ENCODE measurements at places on chromosomes 3 and 15. TPM values are rescaled to one million over a fixed set of nuclear protein-coding genes. Genes with fewer than 3 reads are reported as not detected.

Gene CCRL2
- 0.90 TPM for polyA plus RNA-seq

DNA sequence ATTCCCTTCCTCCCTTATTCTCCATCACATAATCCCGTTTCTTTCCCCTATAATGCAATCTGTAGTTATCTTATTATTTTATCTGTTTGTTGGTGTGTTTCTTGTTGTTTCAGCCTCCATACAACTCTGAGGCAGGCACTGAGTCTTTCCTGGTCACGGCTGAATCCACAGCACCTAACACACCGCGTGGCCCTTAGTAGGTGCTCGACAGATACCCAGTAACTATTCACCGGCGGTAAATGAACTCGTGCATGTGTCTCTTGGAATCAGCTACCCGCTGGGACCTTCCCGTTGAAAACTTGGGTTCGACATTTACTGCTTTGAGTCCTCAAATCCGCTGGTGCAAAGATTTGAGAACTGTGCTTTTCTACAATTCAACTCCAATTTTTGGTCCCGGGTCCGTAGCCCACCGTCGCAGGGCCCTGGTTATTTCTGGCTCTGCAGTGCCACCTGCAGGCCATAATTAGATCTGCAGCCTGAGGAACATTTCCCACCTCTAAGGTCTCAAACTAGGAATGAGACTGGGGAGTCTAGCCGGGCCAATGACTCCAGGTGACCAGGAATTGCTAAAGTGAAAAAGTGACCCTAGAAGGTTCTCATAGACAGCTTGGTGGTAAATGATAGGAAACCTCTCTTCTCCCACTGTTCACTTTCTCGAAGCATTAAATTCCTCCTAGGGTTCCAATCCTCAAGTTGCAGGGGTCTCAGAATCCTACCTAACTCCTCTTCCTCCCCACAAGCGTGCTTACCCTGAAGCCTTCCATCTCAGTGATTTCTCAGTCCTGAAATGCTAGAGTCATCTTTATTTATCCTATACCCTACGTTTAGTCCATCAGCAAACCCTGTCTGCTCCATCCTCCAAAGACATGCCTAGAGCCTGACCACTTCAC is 40.0 kb upstream of the TRH start:
- no peak for DNase-seq

DNA sequence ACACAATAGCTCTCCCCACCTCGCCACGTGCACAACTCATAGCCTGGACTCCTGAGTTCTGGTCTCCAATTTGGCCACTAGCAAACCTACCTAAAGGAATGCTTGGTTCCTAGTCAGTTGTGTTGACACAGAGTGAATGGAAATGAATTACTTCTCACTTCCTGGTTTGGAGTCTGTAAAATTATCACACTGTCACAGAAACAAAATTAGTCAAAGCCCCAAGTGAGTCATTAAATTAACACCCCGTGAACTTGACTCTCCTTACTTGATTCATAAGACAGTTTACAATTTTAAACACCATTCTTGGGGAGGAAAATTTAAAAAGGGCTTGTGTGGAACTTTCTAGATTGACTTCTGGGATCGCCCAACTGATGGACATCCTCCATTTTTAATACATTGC is 276.2 kb upstream of the CTNNB1 start:
- no peak for DNase-seq

DNA sequence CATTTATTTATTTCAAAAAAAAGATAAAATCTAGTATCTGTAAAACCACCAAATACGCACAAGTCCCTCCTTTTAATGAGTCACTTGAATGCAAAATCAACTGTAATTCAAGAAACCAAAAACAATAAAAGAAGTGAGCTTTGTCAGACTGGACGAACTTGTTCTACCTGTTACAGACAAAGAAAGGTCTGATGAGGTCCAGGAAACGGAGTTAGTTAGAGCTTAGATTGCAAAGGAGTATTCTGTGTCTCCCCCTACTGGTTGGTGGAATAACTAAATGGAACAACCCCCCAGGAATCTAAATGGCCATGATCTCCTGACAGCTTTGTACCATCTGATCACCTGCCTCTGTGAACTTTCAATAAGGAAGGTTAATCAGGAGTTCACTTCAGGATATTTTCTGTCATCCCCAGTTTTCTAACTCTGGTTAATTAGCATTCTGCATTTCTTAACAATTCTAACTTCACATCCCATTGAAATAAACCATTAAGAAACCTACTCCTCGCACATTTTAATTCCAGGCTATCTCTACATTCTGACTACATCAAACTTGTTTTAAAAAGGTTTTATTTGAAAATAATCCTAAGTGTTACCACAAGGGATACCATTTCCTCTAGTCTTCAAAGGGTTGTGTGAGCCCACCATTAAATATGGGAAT is 333.0 kb upstream of the SATB1 start:
- peak; percentile 38 for DNase-seq

Gene CA12
- 120 TPM for polyA plus RNA-seq

Gene A4GNT
- 0.64 TPM for polyA plus RNA-seq

Gene P3H2
- 38.7 TPM for polyA plus RNA-seq

DNA sequence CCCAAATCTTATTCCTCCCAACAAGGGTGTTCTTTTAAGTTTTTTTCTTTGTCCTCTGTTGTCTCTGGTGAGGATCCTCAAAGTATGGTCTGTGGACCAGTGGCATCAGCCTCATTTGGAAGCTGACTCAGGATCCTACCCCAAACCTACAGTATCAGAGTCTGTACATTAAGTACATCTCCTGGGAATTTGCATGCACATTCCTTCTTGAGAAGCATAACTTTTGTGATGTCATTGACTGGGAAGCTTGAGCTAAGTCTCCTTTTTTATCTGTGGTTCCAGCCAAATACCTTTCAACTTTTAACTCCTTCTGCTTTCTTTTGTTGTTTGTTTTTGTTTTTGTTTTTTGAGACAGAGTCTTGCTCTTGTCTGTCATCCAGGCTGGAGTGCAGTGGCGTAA is 40.5 kb downstream of the ARMC8 start:
- DNase-seq, result no peak

DNA sequence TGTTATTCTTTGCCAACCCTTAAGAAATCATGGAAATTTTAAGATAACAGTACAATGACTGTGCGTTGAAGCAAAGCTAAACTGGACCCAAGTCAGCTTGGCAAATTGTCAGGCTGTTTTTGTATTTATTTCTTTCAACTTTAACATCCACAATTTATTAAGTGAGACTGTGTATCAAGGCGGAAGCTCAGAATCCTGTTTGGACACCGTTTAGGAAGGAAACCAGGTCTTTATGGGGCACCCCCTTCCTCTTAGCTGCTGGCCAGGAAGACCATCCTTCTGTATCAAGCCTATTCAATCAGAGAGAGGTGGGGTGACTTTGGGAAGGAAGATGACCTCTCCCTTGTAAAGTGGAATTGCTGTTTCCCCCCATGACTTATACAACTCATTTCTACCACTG is 166.0 kb downstream of the MCTP2 start:
- DNase-seq, result no peak

- no peak for DNase-seq
Measured at GRCh38 chr3:73563896-73564582, 60.7 kb downstream of the PDZRN3 start.

- DNase-seq, result no peak
Measured at GRCh38 chr3:107404727-107405469, 27.7 kb downstream of the CCDC54 start.

DNA sequence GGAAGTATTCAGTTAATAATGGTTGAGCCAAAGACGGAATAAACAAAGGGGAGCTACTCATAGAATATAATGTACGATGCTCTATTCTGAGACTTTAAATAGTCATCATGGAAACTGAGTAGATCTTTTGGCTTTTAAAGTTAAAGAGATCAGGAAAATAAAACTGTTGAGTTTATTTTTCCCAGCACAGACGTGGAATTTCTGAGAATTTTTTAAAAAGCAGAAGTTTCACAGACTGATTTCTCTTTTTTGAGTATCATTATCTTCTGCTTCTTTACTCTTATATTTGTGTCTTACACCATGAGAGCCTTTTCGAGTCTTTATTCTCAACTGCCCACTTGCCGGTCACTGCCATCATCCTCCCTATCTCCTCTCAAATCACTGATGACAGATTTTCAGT is 13.2 kb downstream of the P2RY14 start:
- DNase-seq, result no peak

- no peak for DNase-seq
Measured at GRCh38 chr3:183249006-183249718, 3.9 kb upstream of the B3GNT5 start.

GRCh38 chr3:102136183-102136582 is 286.9 kb downstream of the NFKBIZ start:
- DNase-seq, result no peak

GRCh38 chr3:169250000-169250399 is 413.5 kb downstream of the MECOM start:
- no peak for DNase-seq

- no peak for DNase-seq
Measured at GRCh38 chr3:64539451-64540196, 148.2 kb downstream of the ADAMTS9 start.

- no peak for DNase-seq
Measured at GRCh38 chr3:187242435-187242834, 45.1 kb downstream of the RTP1 start.

Gene CAND2
- 7.9 TPM for polyA plus RNA-seq

Gene CCR8
- not detected for polyA plus RNA-seq

DNA sequence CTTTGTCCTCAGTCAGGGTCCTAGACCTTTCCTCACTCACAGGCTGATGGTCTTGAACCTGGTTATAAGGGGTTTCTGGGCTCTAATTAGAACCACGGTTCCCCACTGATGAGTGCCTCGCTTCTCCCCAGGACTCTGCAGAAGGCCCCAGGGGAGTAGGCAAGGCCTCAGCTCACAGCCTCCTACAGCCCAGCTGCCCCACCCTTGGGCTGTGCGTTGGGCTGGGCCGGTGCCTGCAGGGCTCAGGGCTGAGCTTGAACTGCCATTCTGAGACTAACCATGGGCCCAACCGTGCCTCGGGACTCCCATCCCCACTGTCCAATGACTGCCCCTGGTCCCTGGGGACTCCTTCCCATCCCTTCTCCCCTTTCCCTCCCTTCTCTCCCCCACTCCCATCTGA is 25.6 kb downstream of the CLEC3B start:
- no peak for DNase-seq

DNA sequence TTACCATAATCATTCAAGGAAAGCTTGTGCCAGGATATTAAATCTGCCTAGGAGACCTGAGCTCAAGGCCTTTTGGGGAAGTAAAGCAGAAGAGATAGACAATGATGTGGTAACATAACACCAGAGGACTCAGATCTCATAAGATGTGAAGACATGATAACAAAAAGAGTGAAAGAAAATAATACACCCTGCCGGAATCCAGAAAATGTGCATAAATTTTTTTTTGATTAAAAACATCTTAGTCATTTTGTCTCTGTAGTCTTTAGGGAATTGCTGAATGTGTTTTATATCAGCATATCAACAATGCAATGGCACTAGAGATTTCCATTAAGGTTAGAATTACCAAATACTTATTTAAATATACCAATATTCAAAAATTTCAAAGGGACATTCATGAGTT is 326.8 kb upstream of the ROBO1 start:
- DNase-seq, result no peak

GRCh38 chr3:38649500-38650247 is at the start of gene SCN5A:
TSS of gene SCN5A (minus strand) at chr3:38649687. CDS start at chr3:38633307, 16,380 bp downstream.
- DNase-seq, result no peak

Gene ATRIP
- 13.1 TPM for polyA plus RNA-seq

Gene NFKBIZ
- 5.9 TPM for polyA plus RNA-seq

- DNase-seq, result no peak
Measured at GRCh38 chr3:185087419-185087818, 65.4 kb downstream of the C3orf70 start.

Gene PRSS50
- polyA plus RNA-seq, result 1.2 TPM

DNA sequence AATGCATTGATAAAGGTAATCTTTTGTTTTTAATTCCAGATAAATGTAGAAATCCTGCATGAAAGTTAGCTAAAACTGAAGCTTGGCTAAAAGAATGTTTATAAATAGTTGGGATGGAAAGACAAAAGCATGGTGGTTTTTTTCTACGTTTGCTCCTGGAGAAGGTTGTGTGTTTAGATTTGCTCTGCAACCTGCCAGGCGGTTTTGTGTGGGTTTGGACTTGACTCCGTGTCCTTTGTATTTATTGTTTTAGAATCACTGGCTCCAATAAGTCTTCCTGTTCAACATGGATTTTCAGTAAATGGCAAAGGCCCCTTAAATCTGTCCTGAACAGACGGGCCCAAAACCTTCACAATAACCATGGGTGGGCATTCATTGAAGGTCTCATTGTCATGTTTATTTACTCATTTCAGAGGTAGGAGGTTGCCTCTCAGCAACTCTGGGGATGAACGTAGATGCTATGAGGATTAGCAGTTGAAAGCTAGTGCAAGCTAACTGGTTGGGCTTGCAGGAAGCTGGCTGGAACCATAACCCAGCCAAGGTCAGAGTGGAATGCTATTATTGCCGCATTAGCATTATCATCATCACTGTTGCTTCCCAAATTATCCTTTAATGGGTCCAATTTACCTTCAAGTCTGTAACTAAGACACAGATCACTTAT is 60.6 kb upstream of the ADAMTS9 start:
- no peak for DNase-seq

Gene SLC7A14
- polyA plus RNA-seq, result 1.3 TPM

Gene ATOSA
- 42.7 TPM for polyA plus RNA-seq

GRCh38 chr3:87901141-87901540 is 157.7 kb downstream of the CGGBP1 start:
- DNase-seq, result no peak

Gene SLC38A3
- polyA plus RNA-seq, result 5.6 TPM

- no peak for DNase-seq
Measured at GRCh38 chr3:10813425-10813824, 2.6 kb upstream of the SLC6A11 start.

DNA sequence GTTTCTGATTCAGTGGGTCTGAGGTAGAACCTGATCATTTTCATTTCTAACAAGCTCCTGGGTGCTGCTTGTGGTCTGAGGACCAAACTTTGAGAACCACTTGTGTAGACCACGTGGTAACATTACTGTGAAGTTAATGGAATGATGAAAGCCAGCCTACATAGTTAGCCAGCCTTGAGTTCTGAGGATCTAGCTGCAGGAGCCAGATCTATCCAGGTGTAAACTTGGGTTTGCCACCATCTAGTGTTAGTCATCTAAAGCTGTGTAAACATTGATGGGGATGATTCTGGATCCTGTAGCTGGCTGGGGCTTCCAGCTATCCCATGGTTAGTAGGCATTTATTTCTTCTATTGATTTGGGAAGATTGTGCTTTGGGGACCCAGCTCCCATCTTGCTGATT is 170.0 kb downstream of the TMEM108 start:
- DNase-seq, result no peak

- DNase-seq, result no peak
Measured at GRCh38 chr3:169002689-169003088, 660.8 kb downstream of the MECOM start.

- no peak for DNase-seq
Measured at GRCh38 chr15:61989667-61990066, 70.6 kb downstream of the VPS13C start.
